ENCODE measurements at places on chromosomes 3 and 15.

GRCh38 chr3:71348001-71348632 is 235.4 kb downstream of the FOXP1 start:
- DNase-seq, result no peak

GRCh38 chr3:184796551-184796950 is 15.4 kb upstream of the VPS8 start:
- no peak for DNase-seq

GRCh38 chr3:118818386-118818785 is 216.3 kb downstream of the IGSF11 start:
- DNase-seq, result no peak

DNA sequence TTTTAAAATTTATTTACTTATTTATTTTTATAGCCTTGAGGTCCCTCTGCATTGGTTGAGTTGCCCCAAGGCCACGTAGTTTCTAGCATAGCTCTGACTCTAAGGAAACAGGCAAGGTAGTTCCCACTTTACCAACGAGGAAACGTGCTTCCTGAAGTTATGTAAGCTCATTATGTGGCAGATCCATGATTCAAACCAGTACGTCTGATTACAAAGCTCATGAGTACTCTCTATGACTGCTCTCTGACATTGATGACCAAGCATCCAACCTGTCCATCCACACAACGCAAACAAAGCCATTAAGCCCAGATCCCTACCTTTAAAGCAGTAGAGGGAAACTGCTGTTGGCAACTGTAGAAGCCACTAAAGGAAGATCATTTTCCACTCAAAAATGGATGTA is 25.6 kb downstream of the WWTR1 start:
- DNase-seq, result no peak

DNA sequence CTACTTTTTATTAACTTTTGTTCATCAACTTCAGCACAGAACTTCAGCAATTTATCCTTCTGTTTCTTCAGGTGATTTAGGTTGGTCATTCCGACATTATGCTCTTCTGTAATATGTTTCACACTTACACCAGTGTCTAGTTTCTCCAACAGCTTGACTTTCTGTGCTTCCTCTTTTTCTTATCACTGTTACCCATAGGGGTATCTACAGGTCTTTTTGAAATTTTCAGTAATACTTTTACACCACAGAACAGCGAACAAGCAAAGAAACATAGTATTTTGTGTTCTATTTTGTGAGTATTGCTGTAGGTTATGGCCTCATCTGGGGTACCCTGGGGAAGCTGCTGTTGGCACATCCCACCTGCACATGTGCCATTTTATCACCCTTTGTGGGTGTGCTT is 260.7 kb downstream of the NSUN3 start:
- no peak for DNase-seq

DNA sequence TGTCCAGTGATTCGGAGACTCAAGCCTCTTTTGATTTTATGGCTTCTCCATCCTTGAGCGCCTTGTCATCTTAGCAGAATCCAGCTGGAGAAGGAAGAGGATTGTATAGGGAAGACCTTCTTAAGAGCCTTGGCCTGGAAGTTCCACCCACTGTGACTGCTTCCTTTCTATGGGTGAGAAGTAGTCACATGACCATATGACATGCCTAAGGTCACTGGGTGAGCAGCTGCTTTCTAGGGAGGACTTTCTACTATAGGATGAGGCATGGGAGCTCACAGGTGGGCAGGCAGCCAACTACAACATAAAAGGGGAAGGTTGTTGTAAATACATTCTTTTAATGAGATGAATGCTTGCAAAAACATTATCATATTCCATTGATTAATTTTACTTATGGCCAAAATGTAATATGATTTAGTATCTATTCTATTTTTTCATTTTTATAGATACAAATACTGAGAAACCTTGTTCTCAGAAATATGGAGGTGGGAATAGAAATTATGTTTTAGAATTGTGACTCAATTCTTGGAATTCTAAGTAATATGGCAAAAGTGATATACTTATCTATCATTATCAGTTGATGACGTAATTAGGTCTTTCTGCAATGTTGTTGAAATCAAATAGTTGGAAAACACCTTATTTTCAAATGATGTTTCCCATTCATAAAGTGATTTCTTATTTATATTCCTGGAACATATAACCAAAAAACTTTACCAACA is 53.6 kb upstream of the MINAR1 start:
- DNase-seq, result no peak

DNA sequence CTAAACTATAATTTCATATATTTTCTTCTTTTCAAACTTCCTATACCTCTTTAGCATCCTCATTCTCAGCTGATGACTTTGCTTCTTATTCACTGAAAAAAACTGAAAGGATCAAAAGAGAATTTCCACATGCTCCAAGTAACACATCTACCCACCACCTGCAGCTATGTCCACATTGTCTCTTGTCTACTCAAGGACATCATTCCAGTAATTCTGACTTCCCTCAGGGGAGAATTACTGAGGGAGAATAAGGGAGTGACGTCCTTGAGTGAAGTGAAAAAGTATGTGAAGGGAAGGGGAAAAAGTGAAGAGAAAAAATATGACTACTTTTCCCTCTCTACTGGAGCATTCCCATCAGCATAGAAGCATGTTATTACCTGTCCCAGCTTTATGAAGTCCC is 32.6 kb downstream of the ETFA start:
- no peak for DNase-seq

DNA sequence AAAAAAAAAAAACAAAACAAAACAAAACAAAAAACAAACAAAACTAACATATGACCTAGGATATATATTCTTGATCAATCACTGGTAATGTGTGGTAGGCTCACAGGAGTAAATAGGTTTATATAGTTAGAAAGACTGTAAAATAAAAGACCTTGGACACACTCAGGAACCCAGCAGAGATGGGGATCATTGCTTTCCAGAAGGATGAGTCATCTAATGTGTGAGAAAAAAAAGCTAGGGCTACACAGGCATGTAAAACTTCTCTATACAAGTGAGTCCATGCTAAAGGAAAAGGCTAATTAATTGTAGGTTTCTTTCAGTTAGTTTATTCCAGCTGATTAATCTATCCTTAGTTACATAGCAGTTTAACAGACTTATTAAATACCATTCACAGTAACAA is 710.3 kb upstream of the ARPP21 start:
- DNase-seq, result no peak

- DNase-seq, result no peak
Observed at GRCh38 chr3:51621091-51621892, 49.8 kb upstream of the TEX264 start.

- no peak for DNase-seq
Observed at GRCh38 chr3:152609891-152610290, 225.0 kb upstream of the P2RY1 start.

DNA sequence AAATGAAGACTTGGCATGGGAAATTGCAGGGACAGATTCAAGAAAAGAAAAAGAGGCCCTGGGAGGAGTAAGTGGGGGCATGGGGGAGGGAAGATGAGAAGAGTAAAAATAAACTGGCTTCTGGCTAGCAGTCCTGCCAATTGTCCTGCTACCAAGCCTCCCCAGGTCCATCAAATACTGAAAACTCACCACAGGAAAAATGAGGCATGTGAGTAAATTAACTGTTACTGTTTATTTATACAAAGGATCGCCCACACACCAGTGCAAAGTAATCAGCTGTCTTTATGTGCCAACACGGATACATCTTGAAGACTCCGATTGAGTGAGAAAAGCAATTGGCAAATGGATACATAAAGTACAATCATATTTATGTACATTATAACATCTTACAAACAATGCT is 10.7 kb upstream of the KLHL25 start:
- DNase-seq, result no peak

DNA sequence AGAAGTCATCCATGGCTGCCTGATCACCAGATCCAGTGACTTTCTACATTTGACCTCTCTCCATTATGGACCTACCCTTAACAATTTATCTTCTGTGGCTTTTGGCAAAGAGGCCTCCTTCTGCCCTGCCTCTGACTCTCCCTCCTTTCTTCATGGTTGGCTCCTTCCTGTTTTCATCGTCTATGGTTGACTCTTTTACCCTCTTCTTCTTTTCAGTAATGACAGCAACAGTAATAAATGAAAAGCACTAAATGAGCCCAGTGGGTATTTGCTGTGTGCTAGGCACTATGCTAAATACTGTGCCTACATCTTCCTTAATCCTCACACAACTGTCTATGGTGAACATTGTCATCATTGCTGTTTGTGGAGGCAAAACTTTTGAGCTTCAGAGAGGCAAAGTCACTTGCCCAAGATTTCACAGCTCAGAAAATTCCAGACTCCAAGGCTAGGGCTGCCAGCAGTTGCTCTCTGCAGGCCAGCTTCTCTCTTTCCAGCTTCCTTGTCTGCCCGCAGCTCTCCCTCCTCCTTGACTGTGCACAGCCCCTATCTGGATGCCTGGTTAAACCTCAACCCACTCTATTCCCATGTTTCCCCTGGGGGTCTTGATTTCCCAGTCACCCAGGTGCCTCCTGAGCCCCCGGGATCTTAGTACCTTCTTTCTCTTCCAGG is 24.6 kb downstream of the ITPR1 start:
- no peak for DNase-seq

- DNase-seq, result no peak
Observed at GRCh38 chr15:82768414-82769054, 37.3 kb downstream of the FSD2 start.

DNA sequence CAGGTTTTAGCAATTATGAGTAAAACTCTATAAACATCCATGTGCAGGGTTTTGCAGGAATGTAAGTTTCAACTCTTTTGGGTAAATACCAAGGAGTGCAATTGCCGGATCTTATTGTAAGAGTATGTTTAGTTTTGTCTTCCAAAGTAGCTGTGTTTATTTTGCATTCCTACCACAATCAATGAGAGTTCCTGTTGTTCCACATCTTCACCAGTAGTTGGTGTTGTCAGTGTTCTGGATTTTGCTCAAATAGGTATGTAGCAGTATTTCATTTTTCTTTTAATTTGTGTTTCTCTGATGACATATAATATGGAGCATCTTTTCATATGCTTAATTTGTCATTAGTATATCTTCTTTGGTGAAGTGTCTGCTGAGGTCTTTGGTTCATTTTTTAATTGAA is 185.1 kb upstream of the GALNT15 start:
- no peak for DNase-seq

- no peak for DNase-seq
Observed at GRCh38 chr3:52197499-52197841, 490 bp upstream of the ALAS1 start.

DNA sequence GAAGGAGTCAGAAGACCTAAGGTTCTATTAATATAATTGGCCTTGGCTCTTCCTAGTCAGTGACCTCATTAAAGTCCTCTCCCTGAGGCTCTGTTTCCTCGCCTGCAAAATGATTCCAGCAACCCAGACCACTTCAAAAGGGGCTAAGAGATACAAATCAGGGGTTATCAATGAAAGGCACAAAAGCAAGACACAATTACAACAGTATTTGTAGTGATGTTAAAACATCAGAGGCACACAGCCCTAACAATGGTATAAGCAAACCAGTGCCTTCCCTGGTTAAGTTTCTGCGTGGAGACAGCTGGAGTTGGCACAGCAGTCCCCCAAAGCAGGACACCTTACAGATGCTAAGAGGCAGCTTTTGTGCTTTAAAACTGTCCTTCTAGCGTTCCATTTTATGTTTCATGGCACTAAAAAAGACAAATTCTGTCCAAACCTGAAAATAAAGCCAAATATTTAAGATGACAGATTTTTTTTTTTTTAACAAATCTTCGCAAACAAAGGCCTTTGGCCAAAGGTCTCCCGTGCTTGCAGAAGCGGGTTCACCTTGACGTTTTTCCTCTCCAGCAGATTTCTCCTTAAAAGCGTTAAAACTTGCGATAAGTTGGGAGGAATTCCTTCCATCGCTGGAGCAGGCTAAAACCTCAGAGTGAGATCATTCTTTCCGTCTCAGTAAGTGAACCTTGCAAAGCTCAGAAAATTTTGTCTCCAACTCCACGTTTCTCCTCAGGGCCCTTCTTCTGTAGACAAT is 999 bp downstream of the ZNF280D start:
- DNase-seq, result peak; percentile 17

- peak; percentile 30 for DNase-seq
Observed at GRCh38 chr3:54536450-54536849, 391.4 kb downstream of the LRTM1 start.

DNA sequence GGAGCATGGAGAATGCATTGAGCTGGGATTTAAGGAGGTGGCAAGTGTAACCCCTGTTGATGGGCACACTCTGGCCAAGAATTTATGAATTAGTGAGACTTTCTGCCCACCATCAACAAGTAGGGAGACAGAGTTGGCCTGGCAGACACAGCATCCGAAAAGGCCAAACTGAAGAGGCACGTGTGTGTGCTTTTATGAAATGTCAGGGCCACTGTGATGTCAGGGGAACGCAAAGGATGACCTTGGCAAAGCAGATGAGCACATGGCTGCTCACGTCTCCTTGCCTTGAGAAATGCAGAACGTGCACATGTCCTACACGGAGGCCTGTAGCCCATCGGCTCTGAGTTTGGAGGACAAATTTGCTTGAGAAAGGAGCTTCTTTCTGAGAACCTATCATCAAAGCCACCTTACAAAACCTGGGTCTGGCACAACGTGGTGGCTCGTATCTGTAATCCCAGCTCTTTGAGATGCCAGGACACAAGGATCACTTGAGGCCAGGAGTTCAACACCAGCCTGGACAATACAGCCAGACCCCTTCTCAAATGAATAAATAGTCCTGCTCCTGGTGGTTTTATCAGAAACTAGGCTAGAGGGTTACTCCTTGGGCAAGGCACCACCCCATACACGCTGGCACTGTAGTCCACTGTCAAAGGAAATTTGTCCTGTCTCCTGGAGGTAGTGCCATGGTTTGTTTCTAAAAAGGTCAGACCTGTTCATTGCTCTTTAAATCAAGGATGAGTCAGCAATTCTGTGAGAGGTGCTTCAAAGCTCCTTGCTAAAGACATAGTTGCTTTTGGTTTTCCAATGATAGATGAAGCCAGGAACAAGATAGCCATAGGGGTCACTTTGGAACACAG is 941 bp upstream of the SH3BP5 start:
- no peak for DNase-seq

DNA sequence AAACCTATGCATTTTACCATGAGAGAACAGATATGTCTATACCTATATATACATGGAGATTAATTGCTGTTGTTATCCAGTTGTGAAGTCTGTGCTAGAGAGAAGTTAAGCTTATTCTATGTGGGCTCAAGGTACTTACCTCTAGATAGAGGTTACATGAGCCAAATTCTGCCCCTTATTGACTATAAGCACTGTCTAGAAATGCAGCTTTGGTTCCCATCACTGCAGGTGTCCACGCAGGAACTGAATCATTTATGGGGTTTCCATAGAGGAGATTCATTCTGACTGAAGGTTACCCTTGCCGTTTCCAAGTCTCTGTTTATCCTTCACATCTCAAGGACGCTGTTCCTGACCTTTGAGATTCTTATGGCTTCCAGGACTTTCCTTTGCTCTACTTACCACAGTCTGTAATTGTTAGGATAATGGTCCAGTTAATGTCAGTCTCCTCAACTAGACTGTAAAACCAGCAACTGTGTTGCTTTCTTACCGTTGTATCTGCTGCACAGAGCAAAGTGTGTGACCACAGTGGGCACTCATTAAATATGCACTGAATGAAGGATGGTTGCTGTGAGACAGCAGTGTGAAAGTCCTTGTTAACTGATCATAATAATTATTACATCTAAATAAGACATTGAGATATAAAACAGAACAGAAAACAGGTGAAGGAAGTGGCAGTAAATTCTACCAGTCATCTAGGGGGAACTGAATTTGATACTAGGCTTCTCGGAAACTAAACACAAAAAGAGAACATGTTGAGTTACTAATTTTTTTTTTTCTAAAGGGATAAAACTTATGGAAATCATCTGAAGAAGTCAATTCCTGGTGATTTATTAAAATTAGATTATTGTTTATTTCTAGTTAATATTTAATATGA is 44.0 kb upstream of the BCL6 start:
- no peak for DNase-seq

Measured in C1 segment of cervical spinal cord (tissue), 14 donors.